ENCODE measurements at places on chromosomes 6 and 20.
A peak's percentile ranks its signal among the peaks of the same experiment; 100 is the strongest.

GRCh38 chr20:1287787-1288569 is 21.9 kb downstream of the SNPH start:
- DNase-seq, result no peak

- no peak for DNase-seq
Measured at GRCh38 chr20:40502576-40502975, 186.5 kb downstream of the MAFB start.

DNA sequence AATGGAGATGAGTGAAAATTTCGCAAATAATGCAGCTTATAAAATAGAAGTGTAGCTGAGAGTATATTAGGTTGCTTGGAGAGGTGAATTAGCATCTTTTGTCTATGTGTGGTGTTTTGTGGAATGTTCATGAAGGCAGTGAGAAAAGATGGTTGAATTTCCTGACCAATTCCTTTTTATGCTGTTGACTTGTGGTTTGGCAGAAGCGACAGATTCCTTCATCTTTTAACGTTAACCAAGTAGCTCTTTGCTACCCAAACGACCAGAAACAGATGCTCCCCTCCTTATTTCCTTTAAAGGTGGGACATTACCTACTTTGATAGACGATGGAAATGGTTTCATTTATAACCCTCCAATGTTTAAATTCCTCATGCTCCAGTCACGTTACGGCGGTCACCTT is 390.5 kb downstream of the QKI start:
- no peak for DNase-seq

DNA sequence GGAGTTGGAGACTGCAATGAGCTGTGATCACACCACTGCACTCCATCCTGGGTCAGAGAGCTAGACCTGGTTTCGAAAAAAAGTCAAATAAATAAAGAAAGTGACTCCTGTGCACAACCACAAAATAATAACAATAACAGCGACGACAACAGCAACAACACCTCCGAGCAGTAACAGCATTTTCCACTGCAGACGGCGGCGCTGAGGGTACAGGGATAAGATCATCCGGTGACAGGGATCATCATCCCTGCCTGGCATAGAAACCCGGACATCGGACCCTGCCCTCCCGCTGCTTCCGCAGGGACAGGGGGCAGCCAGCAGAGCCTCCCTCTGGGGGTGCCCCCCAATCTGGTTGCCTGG is 11.5 kb downstream of the SRXN1 start:
- DNase-seq, result no peak

- DNase-seq, result no peak
Measured at GRCh38 chr20:46571418-46571817, 21.0 kb upstream of the OCSTAMP start.

DNA sequence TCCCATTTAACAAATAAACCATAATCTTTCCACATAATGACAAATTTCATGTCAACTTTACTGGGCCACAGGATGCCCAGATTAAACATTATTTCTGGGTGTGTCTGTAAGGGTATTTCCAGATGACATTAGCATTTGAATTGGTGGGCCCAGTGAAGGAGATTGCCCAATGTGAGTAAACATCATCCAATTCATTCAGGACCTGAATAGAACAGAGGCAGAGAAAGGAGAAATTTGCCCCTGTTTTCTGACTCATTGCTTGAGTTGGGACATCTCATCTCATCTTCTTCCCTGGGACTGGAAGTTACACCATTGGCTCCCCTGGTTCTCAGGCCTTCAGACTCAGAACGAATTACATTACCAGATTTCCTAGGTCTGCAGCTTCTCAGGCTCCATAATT is 142.9 kb downstream of the TPBG start:
- no peak for DNase-seq

DNA sequence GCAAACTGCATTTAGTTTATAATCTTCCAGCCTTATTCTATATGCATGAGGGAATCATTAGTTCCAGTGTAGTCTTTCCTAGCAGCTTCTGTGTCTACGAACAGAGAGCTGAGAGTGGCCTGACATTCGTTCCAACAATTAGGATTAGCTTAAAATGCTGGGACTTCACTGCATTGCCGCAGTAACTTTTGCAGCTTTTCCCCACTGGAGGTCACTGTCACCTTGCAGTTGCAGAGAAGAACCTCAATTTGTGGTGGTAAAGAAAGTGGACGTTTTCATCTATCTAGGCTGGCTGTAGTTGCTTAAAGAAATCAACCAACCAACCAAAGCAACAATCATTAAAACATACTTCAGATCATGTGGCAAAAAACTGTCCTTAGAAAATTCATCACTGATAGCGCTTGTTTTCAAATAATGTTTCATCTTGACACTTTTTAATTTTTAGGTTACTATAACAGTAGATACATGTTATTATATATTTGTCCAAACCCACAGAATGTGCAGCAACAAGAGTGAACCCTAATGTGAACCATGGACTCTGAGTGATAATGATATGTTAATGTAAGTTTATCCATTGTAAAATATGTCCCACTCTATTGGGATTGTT is 12.2 kb downstream of the MYLK4 start:
- DNase-seq, result peak; percentile 67

- DNase-seq, result no peak
Measured at GRCh38 chr6:101818051-101818450, 424.5 kb downstream of the GRIK2 start.

- DNase-seq, result no peak
Measured at GRCh38 chr6:45961125-45961524, 54.5 kb downstream of the CLIC5 start.

DNA sequence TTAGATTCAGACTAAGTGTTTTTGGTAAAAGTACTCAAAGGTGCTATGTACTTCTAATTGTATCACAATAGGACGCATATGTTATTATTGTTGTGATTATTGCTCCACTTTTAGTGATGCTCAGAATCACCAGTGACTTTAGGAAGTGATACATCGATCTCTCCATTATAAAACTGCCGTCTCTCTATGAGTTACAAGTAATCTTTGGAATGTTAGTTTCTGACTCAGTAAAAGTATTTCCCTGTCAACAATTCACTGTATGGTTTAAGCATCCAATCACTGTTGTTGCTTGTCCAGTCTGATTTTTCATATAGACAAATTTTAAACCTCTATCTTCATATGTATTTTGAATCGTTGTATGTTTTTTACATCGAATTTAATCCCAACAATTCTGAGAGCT is 9.4 kb downstream of the DCBLD1 start:
- no peak for DNase-seq

DNA sequence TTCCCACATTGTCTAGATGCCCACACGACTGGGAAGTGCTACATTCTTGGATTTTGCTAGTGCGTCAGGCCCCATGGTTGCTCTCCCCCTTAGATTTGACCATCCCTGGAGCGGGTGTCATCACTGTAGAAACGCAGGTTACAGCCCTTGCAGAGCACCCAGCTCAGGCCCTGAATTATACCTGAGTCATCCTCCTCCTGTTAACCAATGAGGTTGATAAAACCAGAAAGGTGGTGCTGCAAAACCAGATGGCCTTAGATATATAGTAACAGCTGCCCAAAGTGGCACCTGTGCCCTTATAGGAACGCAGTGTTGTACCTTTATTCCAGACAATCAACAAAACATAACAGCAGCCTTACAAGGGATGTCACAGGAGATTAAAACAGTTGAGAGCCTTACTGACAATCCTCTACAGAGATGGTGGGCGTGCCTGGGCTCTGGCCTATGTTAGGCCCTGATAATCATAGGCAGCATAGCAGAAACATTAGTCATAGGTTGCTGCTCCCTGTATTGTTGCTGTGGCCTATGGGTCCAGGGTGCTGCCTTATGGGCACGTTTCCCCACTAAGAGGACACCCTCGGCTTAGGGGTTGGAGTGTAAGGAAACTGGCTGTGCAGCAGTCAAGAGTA is 33.6 kb upstream of the HSF2 start:
- DNase-seq, result no peak

GRCh38 chr20:47411161-47411560 is 54.7 kb upstream of the ZMYND8 start:
- DNase-seq, result no peak

Measured in right forelimb (tissue), 1 donor.